ENCODE measurements at places on chromosomes 16 and 17.

- DNase-seq = no peak
Measured at GRCh38 chr17:59683283-59683682, 23.9 kb downstream of the PTRH2 start.

DNA sequence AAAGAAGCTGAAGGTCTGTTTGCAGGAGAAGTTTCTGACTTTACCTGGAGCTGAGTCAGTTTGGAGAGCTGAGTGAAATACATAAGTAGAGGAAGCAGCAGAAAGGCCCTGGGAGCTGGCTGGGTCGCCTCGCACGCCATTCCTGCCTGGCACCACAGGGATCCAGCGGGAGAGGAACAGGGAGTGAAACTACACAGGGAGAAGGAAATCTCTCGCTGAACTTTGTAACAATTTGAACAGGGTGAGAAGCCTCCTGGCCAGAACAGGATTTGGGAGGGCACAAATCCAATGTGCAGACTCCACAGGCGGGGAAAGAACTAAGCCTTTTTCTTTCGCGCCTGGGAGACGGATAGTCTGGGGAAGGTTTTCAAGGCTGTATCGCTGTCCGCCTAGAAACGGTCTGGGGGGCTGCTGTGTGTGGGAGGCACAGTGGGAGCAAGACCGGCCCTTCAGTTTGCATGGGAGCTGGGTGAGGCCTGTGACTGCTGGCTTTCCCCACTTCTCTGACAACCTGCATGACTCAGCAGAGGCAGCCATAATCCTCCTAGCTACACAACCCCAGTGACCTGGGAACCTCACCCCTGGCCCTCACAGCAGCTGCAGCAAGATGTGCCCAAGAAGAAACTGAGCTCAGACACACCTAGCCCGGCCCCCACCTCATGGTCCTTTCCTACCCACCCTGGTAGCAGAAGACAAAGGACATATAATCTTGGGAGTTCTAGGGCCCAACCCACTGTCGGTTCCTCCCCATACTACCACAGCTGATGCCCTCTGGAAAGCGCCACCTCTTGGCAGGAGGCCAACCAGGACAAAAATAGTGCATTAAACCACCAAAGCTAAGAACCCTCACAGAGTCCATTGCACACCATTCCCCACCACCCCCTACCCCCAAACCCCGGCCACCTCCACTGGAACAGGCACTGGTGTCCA, 778.6 kb downstream of the KCNJ2 start:
- no peak for DNase-seq

DNA sequence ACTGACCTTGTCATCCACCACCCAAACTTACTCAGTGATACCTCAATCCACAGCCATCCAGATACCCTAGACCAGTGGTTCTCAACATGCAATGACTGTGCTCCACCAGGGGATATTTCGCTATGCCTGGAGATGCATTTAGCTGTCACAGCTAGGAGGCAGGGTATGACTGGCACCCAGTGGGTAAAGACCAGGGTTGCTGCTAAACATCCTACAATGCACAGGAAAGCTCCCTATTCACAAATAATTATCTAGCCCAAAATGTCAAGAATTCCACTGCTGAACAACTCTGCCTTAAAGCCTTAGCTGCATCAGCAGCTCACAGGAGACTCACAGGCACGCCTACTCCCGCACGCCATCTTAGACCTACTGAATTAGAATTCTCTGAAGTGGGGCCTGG, 212.6 kb downstream of the GRIN2A start:
- DNase-seq = no peak

DNA sequence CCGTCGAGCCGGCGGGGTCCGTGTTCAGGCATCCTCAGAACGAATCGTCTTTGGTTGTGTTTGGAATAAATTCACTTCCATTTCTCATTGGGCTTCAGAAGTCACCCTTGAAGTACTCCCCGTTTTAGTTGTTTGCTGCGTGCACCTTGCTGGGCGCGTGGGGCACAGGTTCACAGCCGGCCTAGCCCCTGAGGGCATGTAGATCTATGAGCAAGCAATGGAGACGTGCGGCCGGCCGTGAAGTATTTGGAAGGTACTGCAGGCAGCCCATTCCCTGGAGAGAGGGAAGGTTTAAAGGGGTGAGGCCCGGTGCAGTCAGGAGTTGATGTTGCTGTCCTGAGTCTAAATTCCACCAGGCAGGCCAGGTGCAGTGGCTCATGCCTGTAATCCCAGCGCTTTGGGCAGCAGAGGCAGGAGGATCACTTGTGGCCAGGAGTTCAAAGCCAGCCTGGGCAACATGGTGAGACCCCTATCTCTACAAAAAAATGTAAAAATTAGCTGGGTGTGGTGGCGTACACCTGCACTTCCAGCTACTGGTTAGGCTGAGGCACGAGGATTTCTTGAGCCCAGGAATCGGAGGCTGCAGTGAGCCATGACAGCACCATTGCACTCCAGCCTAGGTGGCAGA, 714 bp downstream of the ACSF3 start:
- no peak for DNase-seq

DNA sequence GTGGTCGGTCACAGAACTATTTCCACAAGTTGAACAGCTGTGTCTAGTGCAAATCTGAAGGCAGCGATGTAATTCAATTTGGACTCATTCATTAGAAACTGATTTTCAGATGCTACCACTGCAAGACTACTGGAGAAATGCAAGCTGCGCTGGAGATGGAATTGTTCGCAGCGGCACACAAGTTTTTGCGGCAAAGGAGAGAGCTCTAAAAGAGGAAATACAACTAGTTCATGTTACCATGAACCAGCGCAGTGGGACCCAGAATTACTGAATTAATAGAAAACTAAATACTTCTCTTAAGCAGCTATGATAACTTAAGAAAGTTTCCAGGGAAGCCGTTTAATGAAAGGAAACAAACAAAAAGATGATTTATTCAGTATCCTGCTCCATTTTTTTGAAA, 1.9 kb downstream of the CREBBP start:
- DNase-seq = no peak

DNA sequence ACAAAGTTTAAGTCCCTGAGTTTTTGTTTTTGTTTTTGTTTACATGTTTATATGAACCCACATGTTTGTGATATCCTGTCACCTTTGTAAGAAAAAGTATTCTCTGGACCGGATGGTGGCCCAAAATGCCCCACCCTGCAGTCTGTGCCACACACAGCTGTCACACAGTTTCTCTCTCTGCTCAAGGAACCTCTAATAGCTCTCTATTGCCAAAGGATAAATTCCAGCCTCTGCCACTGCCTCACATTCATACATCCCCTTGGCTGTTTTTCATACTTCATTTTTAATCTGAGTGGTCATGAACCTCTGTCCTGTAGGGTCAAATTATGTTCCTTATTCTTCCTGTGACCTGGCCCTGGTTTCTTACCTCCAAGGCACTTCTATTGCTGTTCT, 520.3 kb upstream of the CDH5 start:
- no peak for DNase-seq

GRCh38 chr17:5592382-5592781, 8.1 kb upstream of the NLRP1 start:
- DNase-seq = peak; percentile 89

- no peak for DNase-seq
Measured at GRCh38 chr16:25063102-25063501, 47.9 kb upstream of the ARHGAP17 start.

DNA sequence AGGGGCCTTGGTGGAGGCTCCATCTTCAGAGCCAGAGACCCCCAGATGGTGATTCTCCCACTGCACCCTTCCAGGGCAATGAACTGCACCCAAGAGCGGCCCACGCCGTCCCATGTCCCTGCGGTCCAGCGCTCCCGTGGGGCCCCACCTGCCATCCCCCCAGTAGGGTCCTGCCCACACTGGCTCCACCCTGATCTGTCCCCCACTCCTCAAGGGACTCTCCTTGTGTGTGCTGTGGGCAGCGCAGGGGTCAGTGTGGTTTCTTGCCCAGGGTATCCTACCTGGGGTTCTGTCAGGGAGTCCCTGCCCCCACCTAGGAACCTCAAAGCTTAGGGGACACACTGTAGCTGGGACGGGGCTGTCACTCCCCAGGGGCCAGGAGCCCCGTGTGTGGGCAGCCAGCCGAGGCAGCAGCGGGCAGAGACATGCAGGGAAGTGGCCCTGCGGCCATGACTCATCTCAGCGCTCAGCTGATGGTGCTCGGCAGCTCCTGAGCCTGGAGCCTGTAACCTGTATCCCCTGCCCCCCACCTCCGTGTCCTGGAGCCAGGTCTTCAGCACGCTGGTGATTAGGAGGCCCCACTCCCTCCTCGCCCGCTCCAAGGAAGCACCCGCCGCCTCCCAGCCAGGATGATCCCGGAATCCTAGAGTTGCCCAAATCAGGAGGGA, 35.7 kb upstream of the SSTR5 start:
- no peak for DNase-seq

DNA sequence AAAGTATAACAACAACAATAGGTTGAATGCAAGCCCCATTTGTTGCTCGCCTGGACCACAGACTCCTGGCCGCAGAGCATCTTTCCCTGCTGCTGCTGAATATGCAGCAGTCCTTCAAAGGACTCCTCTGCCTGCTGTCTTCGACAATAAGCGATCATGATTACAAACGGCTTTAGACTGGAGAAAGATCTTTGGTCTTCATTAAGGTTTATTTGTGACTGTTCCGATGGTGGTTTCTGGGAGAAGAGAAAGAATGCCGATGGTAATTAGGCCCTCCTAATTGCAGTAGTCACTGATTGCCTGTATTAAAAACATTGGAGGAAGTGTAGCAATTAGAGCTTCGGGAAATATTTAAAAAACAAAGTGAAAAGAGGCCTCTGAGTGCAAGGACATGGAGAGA, 138.2 kb downstream of the CACNG3 start:
- DNase-seq = no peak

- DNase-seq = peak; percentile 74
Measured at GRCh38 chr16:391885-392335, 5.1 kb upstream of the NME4 start.

DNA sequence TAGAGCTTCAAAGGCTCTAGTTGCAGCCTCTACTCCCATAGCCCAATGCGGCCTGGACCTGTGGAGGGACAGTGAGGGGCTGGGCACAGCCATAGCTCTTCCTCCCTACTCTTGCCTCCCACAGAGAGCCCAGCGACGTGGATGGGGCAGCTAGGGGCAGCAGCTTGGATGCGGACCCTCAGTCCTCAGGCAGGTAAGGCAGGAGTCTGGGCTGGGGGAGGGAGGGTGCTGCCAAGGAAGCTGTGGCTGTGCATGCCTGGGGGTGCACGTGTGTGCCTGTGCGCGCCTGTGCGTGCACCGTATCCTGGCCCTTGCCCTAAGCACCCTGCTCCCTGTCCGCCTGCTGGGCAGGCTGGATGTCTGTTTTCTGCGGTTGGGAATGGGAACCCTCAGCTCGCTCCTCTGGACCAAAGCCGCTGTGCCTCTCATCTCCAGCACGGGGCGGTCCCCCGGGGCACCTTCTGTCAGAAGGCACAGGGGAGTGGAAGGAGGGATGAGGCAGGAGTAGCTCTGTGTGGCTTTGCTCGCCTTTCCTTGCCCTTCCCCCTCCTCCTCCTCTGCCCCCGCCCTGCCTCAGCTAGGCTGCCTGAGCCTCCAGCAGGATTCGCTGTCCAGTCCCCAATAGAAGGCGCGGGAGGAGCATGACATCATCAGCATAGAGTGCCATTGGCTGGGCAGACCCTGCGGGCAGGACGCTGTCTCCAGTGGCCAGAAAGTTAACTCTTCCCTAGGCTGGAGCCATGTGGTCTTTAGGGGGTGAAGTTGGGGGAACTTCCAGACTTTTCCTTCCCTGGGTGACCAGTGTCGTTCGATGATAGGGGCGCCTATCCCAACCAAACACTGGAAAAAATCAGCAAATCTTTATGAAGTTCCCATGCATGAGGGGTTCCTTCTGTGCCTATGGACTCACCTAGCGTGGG, 797 bp downstream of the PRCD start:
- peak; percentile 98 for DNase-seq

GRCh38 chr17:79944251-79944812, 91.3 kb downstream of the TBC1D16 start:
- peak; percentile 36 for DNase-seq

DNA sequence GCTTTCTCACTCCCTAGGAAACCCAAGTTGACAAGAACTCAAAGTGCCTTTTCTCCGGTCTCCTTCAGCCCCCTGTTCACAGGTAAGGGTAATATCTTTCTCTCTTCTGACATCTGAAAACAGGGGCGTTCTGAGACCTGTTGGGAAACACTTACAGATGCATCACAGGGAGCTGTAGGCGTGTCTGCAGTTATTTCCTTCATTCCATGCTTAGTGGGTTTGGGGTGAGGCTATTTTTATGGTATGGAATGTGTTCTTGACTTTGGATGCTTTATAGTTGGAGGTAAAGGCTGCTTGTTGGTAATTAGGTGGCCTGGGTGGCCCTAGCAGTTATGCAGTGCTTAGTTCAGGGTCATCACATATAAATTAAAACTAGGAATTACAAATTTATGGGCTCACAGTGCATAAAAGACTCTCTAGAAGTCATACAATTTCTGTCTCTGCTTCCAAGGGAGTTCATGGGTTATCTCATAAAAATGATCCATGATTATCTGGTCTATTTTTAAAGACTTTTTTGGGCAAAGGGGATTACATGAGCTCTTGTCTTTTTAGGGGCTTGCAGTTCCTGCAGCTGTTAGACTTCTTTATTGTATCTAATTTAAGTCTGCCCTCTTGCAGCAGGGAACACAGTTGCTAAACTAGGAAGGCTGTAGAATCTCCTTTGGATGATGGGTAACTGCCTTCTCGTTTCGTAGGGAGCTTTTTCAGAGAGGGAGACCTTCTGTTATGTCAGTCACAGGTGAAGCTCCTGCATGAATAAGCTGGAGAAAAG, 10.2 kb downstream of the SOCS7 start:
- no peak for DNase-seq

DNA sequence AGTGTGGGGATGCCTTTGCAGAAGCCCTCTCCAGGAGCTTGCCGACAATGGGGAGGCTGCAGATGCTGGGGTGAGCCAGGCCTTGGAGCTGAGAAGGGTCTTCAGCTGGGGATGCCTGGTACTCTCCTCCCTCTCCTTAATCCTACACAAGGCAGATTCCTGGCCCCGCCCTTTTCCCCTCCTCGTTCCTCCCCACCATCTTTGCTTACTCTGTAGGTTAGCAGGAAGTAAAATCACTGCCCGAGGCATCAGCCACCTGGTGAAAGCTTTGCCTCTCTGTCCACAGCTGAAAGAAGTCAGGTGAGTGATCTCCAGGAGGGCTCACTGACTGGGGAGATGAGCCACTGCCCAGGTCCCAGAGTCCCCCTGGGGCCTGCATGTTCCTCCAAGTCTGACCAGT, 38.7 kb downstream of the NLRC5 start:
- no peak for DNase-seq

DNA sequence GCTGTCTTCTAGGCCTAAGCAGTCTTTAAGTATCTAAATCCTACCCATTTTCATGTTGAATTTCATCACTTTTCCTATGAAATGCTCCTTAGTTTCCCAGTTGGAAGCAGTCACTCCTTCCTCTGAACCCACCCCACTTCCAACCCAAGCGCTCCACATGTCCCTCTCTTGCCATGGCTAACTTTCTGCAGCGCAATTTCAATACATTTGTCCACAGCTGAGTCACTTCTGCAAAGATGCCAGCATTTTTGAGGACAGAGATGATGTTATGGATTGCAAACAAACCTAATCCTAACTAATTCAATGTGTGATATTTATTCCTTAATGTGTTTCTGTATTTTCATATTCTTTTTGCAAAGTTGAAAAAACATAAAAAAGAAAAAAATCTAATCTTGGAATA, 71.7 kb downstream of the HLF start:
- no peak for DNase-seq
